ENCODE measurements at places on chromosomes 12 and 14. TPM values are rescaled to one million over a fixed set of nuclear protein-coding genes. Genes with fewer than 3 reads are reported as not detected.
A peak's percentile ranks its signal among the peaks of the same experiment; 100 is the strongest.

GRCh38 chr12:3041558-3042164 lies 35.5 kb upstream of the TSPAN9 start:
- peak; percentile 72 for DNase-seq

DNA sequence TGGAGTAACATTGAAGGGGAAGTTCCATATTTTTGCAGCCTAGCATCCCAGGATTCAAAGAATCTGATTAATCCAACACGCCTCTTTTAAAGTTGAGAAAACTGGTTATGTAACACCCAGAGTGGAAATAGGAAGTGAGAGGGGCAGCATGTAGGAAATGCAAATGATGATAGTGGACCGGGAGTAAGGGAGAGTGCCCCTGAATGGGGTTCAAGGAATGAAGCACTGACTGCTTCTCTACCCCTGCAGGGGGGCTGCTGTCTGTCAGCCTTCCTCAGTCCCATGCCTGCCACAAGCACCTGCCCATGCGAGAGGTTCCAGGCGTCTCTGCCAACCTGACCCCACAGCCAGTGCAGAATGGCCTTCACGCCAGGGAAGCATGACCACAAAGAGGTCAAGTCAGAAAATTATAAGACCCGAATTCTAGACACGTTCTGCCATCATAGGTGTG lies 126.5 kb upstream of the CCND2 start:
- DNase-seq: no peak

DNA sequence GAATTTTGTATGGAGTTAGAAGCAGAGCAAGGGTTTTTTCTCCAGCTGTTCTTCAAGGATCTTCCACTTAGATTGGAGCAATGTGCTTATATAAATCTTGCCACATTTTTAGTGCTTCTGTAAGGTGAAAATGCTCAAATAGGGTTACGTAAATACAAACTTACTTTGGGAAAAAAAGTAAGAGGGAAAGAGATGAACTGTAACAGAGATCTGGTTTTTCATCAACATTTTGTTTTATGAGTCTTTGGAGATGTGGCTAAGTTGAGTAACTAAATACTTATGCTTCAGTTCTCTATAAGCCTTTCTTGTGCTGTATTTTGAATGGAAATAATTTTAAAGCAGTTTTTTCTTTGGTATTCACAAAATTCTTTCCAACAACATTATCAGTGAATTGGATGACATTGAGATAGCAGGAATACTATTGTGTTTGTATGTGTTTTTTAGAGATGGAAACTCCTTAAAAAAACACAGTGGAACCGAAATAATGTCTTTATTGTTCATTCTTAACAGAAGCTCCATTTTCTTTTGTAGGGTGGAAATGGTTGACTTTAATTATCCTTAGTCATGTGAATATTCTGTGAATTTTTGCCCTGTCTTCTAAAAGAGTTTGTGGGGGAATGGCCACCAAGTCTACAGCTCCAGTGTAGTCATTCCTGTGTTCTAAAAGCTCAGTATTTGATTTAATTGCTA lies 45.7 kb downstream of the NPAS3 start:
- no peak for DNase-seq

DNA sequence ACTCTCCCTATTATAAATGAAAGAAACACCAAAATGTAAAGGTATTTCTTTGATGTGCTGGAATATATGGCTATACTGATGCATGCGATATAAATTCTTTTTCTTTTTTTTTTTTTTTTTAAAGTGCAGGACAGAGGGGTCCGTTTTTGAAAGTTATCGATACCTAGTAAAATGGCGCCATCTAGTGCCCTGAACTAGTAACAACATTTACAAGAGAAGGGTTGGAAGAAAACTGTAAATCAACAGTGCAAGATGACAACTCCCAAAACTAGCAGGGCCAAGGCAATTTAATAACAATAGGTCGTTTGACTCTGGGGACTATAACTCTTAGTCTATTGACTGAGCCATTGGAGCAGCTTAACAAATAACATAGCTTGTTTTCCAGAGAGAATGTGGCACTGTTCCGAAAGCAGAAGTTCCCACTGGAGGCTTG lies 137.7 kb downstream of the SPTSSA start:
- no peak for DNase-seq

DNA sequence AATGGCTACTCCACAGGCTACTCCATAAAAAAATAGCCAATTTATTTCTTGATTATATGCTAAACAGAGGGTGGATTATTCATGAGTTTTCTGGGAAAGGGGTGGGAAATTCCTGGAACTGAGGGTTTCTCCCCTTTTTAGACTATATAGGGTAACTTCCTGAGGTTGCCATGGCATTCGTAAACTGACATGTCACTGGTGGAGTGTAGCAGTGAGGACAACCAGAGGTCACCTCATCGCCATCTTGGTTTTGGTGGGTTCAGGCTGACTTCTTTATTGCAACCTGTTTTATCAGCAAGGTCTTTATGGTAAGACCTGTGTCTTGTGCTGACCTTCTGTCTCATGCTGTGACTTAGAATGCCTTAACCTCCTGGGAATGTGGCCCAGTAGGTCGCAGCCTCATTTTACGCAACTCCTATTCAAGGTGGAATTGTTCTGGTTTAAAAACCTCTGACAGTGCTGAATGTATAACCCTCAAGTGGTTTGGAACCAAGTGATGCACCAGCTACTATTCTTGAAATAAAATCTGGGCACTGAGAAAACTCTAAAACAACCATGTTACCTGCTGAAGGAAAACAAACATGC lies 27.7 kb downstream of the C12orf56 start:
- DNase-seq: no peak

Gene WASHC4
- 103 TPM for total RNA-seq

Gene HSP90AA1
- 317 TPM for total RNA-seq

Gene LHX5
- total RNA-seq: not detected

Gene KRT6C
- not detected for total RNA-seq

Gene RBP5
- not detected for total RNA-seq

Gene FGD4
- 86.3 TPM for total RNA-seq

All from occipital lobe (tissue), 3 donors.